ENCODE measurements at places on chromosomes 12 and 14. TPM values are rescaled to one million over a fixed set of nuclear protein-coding genes. Genes with fewer than 3 reads are reported as not detected.

Gene PTPRB
- total RNA-seq, result 3.4 TPM

DNA sequence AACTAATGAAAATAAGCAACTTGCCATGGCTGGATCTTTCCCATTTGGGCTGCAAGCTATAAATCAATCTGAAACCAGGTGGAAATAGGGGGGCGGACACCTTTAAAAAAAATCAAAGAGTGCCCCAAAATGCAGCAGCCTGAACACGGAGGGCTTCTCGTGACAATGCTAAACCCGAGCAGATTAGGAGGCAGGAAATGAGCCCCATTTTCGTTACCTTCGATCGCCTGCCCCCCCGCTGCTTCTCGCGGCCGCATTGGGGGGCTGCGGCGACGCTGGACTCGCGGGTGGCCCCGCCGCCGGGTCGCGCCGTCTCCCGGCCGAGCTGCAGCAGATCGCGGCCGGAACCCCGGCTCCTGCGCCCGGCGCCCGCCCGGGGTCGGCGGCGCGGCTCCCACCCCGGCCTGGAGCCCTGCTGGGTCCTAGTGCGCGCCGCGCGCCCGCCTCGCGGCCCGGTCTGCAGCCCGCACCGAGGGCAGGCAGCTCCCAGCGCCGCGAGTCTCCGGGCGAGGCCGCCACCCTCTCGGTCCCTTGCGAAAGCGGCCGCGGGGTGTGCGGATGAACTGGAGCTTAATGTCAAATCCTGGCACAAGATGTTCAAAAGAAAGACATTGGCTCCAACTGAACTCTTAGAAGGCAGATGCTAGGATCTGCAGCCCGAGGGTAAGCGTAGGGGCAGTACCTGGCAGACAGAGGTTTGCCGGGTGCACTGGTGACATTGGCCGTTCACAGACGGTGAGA is 201.9 kb upstream of the FOXN3 start:
- peak; percentile 54 for DNase-seq

DNA sequence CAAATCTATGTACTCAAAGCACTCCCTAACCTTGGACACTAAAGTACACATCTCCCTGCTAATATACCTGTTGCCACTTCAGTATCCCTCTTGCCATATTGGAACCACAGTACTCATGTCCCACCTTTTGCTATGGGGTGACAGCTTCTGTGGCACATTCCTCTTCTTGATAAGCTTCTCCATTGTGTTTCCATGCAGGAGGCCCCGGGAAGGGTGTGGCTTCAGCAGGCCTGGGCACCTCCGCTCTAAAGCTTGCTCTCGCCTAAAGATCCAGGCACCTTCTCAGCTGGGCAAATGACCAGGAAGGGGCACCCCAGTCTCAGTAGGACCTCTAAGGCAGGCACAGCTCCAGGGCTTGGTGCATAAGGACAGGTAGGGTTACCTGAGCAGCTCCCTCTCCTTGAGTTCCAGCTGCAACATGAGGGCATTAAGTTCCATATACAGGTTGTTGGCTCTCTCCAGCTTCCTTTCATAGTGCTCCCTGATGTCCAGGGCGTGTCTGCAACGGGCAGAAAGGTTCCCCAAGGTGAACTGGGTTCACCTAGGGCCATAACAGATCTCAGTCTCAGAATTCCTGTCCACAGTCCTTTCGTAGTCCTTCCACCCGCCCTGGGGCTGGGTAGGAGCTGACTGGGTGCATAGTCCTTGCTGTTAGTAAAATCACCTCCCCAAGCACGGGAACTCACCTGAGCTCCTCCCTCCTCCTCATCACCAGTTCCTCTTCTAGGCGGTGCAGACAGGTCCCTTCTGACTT is 15.9 kb downstream of the MAP3K12 start:
- no peak for DNase-seq

DNA sequence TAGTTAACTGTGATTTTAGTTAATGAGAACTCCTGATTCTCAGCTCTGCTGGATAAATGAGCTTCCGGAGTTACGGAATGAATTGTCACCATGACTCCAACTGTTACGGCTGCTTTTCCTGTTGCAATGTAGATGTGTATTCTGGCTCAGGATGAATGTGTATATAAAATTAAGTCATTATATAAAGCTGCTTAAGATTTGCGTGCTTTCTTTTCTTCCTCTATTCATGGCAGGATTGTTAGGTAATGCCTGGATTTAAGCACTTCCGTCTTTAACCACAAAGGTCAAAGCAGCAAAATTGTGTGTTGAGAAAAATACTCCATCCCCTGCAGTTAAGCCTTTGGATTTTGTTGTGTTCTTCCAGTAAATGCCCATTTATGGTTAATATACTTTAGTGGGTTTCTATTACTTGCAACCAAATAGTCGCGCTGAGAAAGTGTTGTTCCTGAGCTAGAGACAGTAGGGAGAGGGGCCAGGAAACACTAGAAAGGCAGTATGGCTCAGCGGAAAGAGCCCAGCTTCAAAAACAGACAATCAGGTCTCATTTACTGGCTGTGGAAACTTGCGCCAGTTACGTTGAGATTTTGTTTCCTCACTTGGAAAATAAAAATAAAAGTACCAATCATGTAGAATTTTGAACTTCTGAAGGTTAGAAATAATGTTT is 9.4 kb upstream of the CCDC175 start:
- DNase-seq, result peak; percentile 82

Gene LYZ
- total RNA-seq, result not detected

- DNase-seq, result peak; percentile 19
Observed at GRCh38 chr12:87866578-87867292, 162.5 kb downstream of the C12orf50 start.

- DNase-seq, result no peak
Observed at GRCh38 chr14:101064121-101064661, 160.7 kb upstream of the RTL1 start.

Gene PRB2
- not detected for total RNA-seq

Gene PSMC1
- 233 TPM for total RNA-seq

DNA sequence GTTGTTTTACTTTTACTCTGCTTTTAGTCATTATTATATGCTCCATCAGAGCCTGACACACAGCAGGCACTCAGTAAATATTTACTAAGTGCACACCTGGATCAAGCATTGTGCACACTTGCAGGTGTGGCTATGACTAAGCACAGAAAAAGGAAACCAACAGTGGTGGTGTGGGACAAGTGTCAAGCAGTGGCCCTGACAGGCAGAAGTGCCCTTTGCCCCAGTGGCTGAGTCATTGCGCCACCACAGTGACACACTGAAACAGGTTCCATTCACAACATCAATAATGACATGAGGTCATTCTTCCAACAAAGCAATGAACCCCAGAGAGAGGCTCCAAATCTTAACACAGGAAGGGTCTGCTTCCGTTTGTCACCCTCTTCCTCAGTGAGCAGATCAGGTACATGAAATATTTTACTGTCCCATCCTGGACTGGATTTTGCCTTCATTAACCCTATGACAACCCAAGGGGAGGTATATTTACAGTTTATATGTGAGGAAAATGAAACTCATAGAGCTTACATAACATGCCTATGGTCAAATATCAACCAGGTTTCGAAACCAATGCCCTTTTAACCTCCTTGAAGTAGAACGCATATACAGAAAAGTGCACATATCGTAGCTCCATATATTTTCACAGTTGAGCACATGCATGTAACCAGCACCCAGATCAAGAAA is 82.6 kb upstream of the GTF2A1 start:
- peak; percentile 7 for DNase-seq

DNA sequence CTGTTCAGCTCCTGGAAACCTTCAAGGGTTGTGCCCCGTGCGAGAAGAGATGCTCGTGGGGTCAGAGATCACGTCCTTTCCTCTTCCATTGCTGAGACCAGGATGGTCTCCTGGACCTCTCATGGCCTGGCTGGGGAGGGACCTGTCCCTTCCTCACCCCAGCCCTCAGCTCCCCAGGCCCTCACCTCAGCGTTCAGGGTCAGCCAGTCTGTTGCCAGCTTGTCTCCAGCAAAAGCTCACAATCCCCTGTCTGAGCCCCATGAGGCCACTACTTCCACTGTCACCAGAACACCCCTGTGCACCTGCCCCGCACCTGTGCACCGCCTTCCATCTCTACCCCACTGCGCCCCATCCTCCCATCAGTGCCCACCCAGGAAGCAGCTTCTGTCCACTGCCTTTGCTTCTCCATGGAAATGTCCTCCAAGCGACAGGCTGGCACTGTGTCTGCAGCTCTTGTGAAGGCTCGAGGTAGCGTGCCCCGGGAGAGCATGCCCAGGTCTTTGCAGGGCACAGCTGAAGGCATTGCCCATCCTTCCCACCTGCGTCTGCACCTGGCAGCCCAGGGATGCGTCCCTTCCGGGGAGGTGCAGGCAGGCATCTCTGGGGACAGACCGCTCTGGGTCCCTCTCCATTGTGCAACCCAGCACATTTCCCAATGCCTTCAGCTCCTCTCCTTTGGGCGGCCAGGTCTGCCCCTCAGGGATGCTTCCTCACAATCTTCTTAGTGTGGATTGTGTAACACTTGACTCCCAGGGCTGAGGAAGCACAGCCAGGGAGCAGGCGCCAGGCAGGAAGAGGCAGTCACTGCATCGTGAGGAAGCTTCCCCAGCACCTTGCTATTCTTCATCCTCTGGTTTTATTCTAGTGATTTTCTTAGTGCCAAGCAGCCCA is 179.6 kb downstream of the ADGRD1 start:
- DNase-seq, result no peak

DNA sequence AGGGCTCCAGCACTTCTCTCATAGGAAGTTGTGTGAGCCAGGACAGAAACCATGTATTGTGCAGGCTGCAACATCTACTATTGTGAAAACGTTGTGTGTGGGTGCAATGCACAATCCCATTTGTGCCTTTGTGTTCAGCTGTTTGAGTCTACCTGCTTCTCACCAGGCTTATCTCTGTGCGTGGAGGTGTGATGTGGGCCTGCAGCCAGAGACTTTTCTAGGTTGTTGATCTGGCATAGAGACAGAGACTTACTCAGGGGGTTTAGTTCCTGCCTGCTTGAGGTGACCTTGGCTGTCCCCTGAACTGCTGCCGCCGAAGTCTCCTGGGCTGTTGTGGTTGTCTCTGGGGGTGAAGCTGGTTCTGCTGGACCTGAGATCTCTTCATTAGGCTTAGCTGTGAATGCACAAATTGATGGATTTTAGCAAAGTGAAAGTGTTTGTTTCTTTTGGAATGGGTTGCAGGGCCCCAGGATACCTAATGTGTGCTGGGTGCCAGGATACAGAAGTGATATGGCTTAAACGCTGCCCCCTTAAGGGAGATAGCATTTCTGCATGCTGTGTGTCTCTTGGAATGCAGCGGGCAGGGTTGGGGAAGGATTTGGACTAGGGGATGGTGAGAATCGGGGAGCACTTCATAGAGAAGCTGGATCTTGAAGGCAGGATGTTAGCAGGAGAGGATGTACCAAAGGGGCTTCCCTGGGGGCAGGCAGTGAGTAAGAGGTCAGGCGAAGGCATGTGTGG is 2.5 kb downstream of the LACRT start:
- DNase-seq, result no peak

DNA sequence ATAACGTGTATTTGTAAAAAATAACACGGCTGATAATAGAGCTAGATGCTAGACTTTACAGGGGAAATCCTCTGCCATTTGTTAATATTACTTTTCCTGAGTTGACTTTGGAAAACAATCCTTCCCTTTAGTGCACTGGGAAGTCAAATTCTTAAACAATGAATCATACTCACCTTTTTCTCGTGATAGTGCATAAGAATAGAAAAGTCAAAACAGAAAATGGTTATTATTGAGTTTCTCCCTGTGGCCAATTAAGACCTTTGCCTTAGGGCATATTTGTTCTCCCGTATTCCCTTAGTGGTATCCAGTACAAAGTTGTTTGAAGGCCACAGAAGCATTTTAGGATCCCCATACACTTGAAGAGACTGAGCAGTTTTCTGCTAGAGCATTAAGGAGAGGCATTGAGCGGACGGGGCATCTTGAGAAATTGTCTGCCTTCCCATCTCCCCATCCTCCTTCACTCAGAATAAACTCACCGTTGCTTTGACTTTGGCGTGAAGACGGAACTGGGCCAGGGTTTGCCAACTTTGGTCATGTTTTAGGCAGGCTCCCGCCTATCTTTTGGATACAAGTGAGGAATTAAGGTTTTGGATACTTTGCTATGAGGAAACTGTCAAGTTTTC is 171.3 kb downstream of the TMTC2 start:
- no peak for DNase-seq

DNA sequence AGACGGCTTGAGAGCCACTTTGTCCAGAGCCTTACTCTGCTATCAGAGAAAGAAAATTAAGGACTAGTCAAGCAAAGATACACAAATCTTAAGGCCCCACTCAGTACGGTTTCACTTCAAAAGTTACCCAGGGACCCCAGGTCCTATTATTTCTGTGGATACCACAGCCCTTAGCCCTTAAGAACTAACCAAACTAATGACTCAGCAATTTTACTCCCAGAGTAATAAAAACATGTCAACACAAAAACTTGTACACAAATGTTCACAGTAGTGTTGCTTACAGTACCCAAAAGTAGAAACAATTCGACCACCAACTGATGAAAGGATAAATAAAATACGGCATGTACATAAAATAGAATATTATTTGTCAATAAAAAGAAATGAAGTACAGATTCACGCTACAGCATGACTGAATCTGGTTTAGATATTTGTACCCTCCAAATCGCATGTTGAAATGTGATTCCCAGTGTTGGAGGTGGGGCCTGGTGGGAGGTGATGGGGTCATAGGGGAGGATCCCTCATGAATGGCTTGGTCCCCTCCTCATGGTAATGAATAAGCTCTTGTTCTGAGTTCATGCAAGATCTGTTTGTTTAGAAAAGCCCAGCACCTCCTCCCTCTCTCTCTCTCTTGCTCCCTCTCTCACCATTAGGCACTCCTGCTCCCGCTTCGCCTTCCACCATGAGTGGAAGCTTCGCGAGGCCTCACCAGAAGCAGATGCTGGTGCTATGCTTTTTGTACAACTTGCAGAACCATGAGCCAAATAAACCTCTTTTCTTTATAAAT is 30.5 kb downstream of the AREL1 start:
- no peak for DNase-seq

GRCh38 chr12:104063712-104064030 is 660 bp upstream of the HCFC2 start:
- peak; percentile 58 for DNase-seq

- DNase-seq, result no peak
Observed at GRCh38 chr12:56753566-56753965, 1.4 kb upstream of the PRIM1 start.

- peak; percentile 67 for DNase-seq
Observed at GRCh38 chr14:74582910-74583581, 29.0 kb downstream of the LTBP2 start.

Gene OTUB2
- total RNA-seq, result 0.57 TPM

DNA sequence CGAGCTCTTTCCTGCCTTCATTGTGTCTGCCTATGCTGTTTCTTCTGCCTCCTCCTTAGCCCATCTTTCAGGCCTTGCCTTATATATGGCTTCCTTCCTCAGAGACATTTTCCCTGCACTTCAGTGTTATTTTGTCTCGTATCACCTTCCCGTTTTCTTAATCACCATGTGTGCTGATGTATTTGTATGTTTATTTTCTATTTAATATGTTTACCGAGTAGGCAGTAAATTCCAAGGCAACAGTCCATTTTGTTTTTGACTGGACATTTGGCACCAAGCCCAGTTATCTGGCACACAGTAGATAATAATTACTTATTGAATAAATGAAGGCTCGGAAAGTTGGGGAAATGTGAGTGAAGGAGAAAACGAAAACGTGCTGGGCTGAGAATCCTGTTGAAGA is 4.6 kb upstream of the POU6F1 start:
- no peak for DNase-seq
